ENCODE measurements at places on chromosomes 12 and 14. TPM values are rescaled to one million over a fixed set of nuclear protein-coding genes. Genes with fewer than 3 reads are reported as not detected.

WIF1 gene
- total RNA-seq = 0.15 TPM

DGLUCY gene
- 20.3 TPM for total RNA-seq

MIP gene
- total RNA-seq = not detected

LAG3 gene
- total RNA-seq = 0.74 TPM

NRIP2 gene
- not detected for total RNA-seq
